ENCODE measurements at places on chromosomes 7 and 10.
A peak's percentile ranks its signal among the peaks of the same experiment; 100 is the strongest.

DNA sequence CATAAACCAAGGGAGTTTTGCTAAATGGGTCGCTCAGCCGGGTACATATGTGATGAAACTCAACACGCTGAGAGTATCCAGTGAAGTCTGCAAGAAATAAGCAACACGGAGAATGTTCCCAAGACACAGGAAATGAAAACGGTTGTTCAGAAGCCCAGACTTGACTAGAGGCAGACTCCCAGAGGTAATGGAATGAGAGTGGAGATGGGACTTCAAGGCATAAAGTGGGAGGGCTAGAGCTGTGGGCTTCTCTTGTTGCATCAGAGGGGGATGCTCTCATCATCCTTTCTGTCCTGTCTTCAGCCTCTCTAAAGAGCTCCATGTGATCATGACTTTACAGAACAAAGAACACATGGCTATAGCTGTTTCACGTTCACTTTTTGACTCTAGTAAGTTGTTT lies 88.3 kb downstream of the BAMBI start:
- no peak for DNase-seq

GRCh38 chr7:151172273-151173141 lies 5.0 kb upstream of the GBX1 start:
- DNase-seq: peak; percentile 81

DNA sequence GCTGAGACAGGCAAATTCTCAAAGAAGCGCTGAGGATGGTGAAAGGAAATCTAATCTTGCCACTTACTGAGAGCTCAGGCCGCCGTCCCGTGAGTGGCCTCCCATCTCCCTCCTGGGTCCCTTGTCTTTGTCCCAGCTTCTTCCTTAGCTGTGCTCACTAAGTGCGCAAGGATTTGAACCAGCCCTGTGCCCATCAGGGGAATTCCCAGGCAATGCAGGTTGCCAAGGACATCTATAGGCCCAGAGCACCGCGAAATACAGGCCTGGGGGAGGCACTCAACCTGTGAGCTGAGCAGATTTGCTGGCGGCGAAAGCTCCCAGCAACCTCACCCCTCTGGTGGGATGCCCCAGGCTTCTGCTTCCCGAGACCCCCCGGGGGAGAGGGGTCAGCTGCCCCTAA lies 64.8 kb downstream of the OAT start:
- DNase-seq: no peak

DNA sequence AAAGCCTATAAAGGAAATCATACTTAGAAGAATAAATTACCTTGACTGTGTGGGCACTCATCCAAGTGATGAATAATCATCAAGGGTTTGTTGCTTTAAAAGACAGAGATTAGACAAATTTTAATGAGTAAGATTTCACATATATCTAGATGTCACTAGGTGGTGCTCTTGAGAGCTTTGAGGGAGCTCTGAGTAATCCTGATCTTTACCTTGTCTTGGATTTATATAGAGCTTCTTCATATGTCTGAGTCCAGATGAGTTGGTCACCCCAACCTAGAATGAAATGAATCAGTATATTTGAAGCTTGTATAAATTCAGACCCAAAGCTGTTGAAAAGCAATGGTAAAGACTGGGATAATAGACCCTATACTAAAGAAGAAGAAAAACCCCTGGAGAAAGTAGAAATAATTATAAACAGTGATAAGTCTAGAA lies 3.7 kb downstream of the AGR2 start:
- DNase-seq: no peak

- DNase-seq: peak; percentile 49
Measured at GRCh38 chr10:131676800-131677421, 223.9 kb upstream of the PPP2R2D start.

DNA sequence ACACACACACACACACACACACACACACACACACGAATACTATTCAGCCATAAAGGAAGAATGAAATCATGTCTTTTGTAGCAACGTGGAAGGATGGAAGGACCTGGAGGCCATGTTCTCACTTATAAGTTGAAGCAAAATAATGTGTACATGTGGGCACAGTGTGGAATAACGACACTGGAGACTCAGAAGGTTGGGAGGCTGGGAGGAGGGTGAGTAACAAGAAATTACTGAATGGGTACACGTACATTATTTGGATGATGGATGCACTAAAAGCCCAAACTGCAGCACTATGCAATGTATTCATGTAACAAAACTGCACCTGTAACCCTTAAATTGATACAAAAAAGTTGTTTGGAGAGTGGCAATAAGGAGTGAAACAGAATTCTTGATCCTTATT lies 32.1 kb downstream of the KMT2C start:
- DNase-seq: no peak

- no peak for DNase-seq
Measured at GRCh38 chr7:4040109-4040928, 641.8 kb upstream of the FOXK1 start.

DNA sequence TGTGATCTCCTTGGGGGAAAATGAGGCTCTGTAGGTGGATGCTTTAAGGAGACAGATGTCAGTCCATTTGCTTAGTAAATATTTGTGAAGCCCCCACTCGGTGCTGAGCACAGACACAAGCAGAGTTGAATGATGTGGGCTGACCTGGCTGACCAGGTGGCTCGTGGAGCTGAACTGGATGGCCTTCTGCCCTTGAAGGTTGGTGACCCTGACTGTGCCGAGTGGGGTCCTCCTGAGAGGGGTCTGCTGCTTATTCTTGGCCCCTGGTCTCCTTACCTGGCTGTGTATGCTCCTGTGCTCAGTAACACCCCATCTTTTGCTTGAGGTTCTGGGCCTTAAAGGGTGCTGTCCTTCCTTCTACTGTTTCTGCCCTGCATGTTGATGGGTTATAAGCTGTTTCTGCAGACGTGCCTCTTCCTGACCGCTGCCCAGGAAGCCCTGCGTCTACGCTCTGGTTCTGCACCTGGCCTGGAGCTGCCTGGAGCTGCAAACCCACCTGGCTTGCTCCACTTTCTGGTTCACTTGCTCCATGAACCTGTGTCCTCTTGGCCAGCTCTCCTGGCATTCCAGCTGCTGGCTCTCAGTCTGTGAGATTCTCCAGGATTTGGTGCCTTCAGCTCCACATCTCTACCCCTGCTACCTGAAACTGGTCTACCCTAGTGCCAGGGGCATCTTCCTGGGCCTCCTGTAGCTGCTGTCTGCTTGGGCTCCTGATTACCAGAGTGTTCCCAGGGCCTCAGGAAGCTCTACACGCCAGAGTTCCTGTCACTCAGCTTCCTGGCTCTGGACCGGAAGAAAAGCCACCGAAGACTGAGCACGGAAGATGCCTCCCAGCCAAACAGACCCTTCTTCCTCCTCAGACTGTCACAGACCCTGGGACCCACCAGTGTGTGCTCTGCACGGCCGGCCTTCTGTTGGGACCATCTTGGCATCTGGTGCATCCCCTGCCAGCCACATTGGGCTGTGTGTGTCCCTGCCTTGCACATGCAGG lies 76.5 kb downstream of the ADCY1 start:
- no peak for DNase-seq

All from posterior cingulate gyrus (tissue), 11 donors.